ENCODE measurements at places on chromosomes 3 and 15.
A peak's percentile ranks its signal among the peaks of the same experiment; 100 is the strongest.

DNA sequence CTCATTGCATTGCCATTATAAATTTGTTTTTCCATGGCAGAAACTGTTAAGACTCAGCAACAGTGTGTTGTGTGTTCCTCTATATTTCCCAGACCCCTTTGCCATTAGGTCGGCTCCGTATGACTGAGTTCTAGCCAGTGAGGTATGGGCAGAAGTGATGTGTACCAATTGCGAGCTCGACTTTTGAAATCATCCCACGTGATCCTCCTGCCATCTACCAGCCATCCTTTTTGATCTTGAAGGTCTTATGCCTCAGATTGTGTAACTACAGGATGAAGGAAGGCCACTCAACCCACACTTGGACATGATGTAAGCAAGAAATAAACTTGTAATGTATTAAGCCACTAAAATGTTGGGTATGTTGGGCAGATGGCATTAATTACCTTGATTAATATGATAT is 562.3 kb downstream of the PDCD6IP start:
- DNase-seq, result peak; percentile 74

- DNase-seq, result no peak
These were observed 53.4 kb downstream of the GBE1 start for GRCh38 chr3:81707996-81708395.

DNA sequence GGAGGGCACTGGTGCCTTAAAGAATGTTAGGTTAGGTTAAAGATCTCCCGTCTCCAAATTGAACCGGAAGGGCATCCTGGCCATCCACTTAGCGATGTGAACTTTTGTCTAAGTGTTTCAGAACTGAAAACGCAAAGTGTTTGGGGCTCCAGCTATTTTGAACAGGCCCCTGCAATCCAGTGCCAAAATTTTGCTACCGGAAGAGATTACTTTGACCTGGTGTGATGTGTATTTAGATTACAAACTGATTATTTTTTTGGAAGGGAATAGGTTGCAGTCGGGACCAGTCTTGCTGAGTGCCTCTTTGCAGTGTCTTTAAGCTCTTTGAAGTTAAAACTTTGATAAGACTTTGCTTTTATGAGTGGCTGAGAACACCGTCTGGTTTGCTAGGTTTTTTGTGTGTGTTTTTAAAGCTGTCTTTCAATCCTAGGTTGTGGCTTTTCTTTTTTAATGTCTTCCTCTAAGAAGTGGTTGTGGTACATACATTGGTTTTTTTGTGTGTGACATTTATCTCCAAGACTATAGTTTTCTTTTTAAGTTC is 179.6 kb downstream of the OR4M2 start:
- no peak for DNase-seq

- DNase-seq, result no peak
These were observed 146.0 kb upstream of the TNIK start for GRCh38 chr3:171606151-171606751.

DNA sequence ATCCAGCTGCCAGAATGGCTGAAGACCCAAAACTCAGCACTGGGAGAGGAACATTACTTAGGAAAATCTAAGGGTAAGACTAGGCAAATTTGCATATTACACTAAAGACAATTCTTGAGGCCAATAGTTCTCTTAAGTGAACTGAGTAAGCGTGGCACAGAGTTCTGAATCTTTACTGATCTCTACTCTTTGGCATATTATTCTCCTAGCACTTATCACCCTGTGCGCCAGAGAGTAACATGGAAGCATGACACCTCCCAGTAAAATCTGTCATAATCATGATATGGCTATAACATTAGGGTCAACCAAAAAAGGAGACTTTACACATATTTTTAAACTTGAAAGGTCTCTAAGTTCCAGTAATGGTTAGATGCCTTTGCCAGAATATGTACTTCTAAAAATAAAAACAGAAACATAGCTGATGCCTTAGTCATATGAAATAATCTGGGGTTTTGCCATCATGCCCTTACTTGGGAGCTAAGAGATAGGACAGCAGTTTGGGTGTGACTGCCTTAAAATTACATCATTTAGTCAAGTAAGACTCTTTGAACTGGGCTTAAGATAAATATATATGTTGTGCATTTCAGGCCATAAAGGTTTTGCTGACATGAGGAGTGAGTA is 290.5 kb downstream of the PLCL2 start:
- no peak for DNase-seq

DNA sequence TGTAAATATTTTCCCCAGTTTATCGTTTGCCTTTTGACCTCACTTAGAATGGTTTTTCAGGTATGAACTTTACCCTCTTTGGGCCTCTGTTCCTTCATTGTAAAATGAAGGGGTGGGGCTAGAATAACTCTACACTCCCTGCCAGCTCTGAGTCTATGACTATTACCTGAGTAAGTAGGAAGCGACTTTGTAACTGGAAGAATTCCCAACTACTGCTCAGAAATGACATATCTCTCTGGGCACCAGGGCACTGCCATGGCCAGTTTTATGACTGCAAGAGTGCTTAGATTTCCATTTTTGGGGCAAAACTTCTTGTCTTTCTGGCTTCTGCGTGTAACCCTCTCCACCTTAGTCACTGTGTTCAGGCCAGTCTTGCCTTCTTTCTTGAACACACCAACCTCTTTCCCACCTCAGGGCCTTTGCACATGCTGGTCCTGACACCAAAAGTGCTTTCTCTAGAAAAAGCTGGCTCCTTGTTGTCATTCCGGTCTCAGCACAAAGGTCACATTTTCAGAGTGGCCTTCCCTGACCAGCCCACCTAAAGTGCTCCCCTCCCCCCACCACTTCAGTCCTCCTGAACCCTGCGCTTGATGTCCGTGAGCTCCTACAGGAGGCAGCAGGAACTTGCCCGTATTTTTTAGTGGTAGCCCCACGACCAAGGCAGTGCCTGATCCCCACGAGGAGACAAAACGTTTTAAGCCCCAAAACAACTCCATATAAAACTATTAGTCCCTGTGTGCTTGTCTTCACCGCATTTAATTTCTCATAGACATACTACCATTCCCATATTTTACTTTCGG is 25.6 kb downstream of the CDCP1 start:
- DNase-seq, result no peak

GRCh38 chr3:13496879-13497278 is 16.8 kb downstream of the HDAC11 start:
- DNase-seq, result no peak

GRCh38 chr3:141129541-141130011 is 78.4 kb downstream of the SPSB4 start:
- DNase-seq, result no peak

DNA sequence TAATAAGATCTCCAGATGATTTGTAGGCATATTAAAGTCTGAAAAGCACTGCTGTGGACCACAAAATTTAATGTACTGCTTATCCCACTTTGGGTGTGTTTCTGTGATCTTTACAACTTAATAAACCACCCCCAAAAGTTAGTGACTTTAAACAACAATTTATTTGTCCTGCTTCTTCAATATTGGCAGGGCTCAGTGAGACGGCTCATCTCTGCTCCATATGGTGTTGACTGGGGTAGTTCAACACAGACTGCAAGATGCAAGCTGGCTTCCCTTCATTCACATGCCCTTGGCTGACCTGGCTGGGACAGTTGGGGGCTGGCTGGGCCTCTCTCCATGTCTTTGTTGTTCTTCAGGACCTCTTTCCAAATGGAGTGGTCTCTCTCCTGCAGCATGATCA is 337.8 kb downstream of the FHIT start:
- no peak for DNase-seq

GRCh38 chr3:148957586-148957985 is 33.8 kb upstream of the GYG1 start:
- peak; percentile 40 for DNase-seq

GRCh38 chr3:4222574-4223175 is 80.5 kb upstream of the SETMAR start:
- no peak for DNase-seq
